ENCODE measurements at places on chromosomes 1 and 21.

- DNase-seq = peak; percentile 37
These were observed 7.5 kb downstream of the MINDY1 start for GRCh38 chr1:150999051-150999674.

DNA sequence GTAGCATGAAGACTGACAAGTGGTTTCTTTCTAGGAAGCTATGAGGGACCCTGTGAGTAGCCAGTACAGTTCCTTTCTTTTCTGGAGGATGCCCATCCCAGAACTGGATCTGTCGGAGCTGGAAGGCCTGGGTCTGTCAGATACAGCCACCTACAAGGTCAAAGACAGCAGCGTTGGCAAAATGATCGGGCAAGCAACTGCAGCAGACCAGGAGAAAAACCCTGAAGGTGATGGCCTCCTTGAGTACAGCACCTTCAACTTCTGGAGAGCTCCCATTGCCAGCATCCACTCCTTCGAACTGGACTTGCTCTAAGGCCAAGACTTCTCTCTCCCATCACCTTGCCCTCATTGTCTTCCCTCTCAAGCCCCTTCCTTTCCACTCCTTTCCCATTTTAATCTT lies 3.4 kb upstream of the GABPB2 start:
- DNase-seq = no peak

GRCh38 chr1:174090471-174090870 lies 68.3 kb upstream of the RC3H1 start:
- DNase-seq = no peak

DNA sequence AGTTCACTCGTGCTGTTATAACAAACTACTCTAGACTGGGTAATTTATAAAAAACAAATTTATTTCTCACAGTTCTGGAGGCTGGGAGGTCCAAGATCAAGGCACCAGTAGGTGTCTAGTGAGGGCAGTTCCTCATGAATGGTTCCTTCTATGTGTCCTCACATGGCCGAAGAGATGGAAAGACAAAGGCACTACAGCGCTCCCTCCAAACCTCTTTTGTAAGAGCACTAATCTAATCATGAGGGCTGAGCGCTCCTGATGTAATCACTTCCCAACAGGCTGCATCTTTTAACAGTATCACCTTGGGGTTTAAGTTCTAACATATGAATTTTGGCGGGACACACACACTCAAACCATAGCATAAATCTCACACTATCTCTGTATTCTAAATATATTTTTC lies 54.0 kb upstream of the KANK4 start:
- no peak for DNase-seq

DNA sequence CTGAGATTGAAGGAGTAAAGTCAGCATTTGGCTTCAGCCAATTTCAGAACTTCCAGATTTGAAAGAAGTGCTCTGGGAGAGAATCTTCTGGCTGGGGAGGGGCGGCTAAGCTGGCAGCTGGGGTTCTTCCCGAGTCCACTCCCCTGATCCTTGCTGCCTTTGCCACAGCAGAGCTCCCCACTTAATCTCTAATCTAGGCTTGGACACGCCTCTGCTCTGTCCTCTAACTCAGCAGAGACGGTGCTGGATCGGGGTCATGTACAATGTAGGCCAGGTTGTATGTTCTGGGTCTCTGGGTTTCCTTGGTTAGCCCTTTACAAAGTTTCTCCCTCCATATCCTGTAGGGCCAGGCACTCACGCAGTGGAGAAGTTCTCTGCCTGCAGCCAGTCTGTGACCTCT lies 10.1 kb upstream of the GSTM3 start:
- DNase-seq = no peak
